ENCODE measurements at places on chromosomes 2 and 18. TPM values are rescaled to one million over a fixed set of nuclear protein-coding genes. Genes with fewer than 3 reads are reported as not detected.

The REG3A gene
- total RNA-seq, result not detected

DNA sequence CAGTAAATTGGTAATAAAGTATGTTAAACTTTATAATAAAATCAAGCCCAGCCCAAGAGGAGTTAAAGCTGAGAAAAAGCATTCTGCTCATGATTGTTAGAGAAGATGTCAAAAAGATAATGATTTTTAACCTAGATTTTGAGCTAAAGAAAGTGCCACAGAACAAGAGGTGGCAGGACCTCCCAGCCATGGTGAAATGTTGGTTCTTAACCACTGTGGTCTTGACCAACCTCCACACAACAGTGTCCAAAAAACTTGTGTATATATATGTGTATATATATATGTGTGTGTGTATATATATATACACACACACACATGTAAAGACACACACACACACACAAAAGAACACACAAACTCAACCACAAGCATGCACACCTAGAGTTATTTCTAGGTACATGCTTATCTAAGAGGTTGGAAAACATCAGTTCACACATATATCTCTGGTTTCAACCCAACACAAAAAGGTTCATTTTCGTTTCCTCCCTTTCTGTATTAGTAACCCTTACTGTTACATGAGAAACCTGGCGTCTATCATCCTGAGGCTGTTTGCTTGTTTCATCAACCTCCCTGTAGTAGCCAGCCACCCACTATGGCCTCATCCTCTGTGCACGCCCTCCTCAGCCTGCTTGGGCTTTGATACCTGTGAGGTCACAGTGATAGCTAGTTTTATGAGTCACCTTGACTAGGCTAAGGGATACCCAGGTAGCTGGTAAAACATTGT lies 631.8 kb upstream of the ID2 start:
- DNase-seq, result peak; percentile 29

The GCG gene
- total RNA-seq, result not detected

DNA sequence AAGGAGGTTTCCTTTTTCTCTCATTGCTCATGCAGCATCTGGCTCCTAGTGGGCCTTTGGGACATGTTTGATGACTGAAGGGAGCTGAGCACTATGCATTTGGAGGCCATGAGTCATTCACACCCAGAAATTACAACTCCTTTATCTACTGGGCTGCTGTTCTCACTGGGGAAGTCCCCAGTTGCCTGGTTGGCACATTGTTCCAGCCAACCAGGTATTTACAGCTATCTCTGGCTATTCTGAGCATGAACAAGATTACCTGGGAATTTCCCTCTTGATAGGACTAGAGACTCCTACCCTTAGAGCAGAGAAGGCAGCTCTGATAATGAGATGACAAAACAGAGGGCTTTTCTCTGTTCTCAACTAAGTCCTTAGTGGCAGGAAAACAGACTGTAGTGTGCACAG lies 206.5 kb downstream of the SETBP1 start:
- DNase-seq, result peak; percentile 73

- no peak for DNase-seq
These were observed 94.3 kb upstream of the GLI2 start for GRCh38 chr2:120641366-120641771.

DNA sequence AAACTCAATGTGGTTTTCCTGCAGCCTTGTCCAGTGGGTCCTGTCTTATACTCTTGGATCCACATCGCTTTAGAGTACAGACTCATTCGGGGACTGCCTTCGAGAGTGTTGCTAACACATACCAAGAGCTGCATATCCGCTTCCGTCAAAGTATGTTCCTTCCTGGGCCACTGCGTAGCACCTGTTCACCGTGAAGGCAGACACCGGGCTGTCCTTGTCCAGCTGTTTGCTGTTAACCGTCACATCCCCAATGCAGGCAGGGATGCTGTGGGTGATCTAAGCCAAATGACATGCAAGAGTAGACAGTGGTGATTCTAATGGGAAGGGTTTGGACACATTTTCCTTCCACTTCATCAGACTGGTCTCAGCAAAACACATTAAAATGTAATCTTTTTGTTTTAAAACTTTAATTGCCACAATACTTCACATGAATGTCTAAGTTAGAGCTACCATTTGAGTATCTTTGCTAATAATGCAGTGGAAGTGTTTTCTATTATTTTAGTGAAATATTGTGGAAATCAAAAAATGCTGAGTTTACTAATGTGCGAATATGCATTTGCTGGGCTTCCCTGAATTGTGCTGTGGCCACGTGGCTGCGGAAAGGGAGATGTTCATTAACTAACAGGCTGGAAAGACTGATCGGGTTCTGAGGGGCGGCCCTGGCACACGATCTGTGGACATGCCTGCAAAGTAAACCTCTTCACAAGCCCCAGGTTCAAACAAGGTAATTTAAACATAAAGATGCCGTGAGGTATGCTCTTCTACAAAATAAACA lies 169.1 kb downstream of the LAMA1 start:
- DNase-seq, result no peak

DNA sequence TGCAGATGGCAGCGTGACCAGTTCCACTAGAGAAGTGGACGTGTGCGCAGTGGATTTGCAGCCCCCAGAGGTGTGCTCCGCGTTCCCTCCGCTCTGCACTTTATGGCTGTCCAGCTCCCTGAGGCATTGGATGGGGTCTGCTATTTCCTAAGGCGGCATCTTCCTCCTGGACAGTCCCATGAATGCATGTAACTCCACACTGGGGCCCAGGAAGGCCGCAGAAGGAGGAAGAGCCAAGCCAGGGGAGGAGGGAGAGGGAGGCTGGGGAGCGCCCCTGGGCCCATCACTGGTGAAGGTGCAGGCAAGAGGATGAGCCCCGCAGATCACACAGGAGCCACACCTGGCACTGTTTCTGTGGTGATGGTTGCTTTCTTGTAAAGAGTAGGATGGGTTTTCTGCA lies 99.1 kb downstream of the PTGR3 start:
- no peak for DNase-seq

- peak; percentile 12 for DNase-seq
These were observed 225.5 kb upstream of the RBMS1 start for GRCh38 chr2:160719116-160719515.

The MAP3K19 gene
- total RNA-seq, result not detected

The KATNAL2 gene
- total RNA-seq, result 2.1 TPM

DNA sequence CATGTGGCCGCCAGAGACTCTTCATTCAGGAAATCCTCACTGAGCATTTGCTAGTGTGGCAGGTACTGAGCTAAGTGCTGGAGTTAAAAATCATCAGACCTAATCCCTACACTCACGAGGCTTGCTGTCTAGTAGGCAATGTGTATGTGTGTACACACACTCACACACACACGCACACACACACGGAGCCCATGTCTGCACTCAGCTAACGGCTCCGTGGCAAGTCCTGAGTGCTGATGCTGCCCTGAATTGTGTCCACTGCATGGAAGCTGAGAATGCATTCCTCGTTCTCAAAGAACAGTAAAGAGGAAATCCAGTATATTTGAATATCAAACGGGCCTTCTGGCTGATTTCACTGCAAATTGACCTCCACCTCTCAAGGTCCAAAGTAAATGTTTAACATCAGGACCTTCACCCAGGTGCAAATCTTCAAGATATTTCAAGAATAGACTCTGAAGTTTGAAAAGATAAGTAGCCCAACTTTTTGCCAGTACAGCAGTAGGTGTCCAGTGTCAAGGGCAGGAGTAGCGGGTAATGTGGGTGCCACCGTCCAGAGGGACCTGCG lies 136.1 kb upstream of the TTC39C start:
- DNase-seq, result no peak

DNA sequence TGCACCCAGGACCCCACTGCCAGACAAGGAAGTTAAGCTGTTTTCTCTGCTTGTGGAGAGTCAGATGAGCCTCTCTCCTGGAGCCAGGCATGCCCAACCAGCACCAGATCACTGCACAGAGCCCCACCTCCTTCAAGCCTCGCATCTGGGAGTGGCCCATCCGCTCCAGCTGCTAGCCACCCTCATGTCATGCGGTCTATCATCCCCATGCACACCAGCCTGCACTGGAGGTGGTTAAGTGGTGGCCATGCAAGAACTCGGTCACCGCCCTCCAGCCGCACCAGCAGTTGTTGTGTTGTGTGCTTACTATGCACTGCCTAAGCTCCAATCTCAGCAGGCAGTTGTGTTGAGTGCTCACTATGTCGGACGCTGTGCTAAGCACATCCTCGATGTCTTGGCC lies 177.9 kb upstream of the SLC14A2 start:
- DNase-seq, result no peak

The CD8A gene
- not detected for total RNA-seq

The IL1RN gene
- total RNA-seq, result 0.39 TPM

- DNase-seq, result no peak
These were observed 113.5 kb downstream of the RTN4 start for GRCh38 chr2:54936766-54937165.

GRCh38 chr18:12066910-12067511 lies 26.6 kb upstream of the ANKRD62 start:
- no peak for DNase-seq
